ENCODE measurements at places on chromosomes 6 and 20.

DNA sequence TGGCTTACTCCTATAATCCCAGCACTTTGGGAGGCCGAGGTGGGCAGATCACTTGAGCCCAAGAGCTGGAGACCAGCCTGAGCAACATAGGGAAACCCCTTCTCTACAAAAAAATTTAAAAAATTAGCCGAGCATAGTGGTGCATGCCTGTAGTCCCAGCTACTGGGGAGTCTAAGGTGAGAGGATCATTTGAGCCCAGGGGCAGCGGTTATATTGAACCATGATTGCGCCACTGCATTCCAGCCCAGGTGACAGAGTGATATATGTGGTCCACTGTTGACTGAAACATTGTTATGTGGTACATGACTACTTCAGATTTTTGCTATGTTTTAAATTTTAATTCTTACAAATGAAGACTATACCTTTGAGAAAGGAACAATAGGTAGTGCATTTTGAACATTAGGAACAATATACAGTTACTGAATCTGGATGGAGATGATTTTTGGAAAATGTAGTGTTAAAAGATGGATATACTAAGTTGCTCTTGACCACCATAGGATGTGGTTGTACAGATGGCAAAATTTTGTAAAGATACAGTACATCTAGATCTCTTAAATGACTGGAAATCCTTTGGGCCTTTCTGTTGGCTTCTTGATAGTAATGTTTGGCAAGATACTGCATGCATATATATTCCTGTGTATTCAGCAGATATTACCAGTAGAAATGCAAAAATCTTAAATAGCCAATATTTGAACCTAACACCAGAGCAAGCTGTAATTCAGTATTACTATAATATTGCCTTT is 35.9 kb downstream of the MAPK14 start:
- DNase-seq: no peak

GRCh38 chr20:52290569-52290968 is 99.0 kb upstream of the ZFP64 start:
- no peak for DNase-seq

DNA sequence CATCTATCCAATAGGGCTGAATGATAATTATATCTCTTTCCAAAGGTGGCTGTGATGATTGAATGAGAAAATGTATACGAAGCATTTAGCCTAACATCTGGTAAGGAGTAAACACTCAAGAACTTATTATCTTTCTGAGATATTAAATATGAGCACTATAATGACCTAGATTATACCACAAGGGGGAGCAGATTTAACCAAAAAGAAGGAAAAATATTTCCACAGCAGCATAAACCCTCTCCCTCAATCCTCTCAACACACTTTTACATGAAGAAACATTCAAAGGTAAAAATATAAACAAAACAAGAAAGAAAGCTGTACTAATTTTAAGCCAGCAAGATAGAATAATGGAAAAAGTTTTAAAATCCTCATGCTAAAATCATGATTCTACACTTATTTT is 68.4 kb downstream of the SHPRH start:
- no peak for DNase-seq

DNA sequence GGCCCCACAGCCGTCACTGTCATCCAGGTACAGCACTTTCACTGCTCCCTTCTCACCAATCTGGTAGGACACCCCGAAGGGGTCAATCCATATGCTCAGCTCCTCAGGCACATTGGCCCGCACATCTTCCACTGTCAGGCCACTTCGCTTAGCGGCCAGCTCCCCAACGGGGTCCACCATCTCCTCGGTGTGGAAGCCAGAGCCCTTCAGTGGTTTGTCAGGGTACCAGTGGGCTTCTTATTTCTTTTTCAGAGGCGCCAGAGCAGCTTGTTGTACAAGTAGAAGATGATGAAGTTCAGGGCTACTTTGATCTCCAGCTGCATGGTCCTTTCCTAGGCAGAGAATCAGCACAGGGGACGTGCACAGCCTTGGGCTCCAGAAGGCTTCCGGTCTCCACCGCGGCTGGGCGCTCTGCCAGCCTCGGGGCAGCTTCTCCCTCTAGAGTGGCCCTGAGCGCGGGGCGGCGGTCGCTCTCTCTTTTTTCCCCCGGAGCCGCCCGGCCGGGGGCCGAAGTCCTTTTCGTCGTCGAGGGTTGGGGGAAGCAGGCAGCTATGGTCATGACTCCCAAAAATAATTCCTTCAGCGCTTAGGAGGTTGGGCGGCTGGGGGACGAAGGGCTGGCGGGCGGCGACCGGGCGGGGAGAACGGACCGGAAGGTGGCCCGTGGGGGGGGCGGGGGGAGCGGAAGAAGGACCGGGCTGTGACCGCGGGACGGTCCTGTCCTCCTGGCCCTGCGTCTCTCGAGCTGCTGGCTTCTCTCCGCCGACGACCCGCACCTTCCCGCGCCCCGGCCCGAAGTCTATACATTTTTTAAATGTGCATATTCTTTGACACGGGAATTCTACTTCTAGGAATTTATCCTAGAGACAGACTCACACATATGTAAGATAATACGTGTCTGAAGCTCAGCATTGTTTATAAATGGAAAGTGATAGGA is 6.5 kb upstream of the ZSCAN9 start:
- DNase-seq: no peak

GRCh38 chr20:8443464-8444072 is 311.5 kb downstream of the PLCB1 start:
- no peak for DNase-seq

DNA sequence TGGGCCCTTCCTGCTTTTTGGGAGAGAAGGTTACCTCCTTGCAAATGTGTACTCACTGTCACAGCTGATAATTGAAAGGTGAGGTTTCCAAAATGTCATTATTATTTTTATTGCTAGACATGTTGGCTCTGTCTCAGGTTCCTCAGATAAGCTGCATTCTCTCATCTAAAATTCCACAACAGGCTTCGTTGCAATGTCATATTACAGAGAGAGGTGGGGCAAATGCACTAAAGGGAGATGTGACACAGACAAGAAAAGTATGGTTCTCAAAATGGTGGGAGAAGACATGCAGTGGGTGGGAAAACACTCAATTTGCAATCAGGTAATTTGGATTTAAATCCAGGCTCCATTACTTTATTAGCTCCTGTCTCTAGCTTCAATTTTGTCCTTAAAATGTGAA is 256.4 kb upstream of the POU3F2 start:
- no peak for DNase-seq

Measured in cortex of kidney (tissue), 1 donor.